Dorsolateral prefrontal cortex (tissue), 122 donors: ENCODE measurements at places on chromosomes 5 and 9. TPM values are rescaled to one million over a fixed set of nuclear protein-coding genes. Genes with fewer than 3 reads are reported as not detected.

DNA sequence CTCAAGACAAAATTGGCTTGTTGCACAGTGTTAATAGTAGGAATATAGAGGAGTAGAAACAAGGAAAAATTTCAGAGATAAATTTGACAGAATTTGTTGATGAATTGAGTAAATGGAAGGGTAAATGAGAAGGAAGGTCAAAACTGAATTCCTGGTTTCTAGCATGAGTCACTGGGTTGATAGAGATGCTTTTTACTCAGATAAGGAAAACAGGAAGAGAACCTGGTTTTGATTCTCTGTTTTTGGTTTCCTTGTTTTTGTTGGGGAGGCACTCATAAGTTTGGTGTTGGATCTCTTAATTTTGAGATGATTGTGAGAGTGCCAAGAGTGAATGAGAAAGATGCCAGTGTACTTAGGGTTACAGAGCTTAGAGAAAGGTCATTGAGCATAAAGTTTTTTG, 7.1 kb downstream of the LRRC70 start:
- no peak for DNase-seq

GRCh38 chr5:13627673-13628454, 316.6 kb downstream of the DNAH5 start:
- DNase-seq: no peak

- DNase-seq: no peak
Observed at GRCh38 chr5:25488119-25488518, 843.3 kb upstream of the CDH10 start.

HRH2 gene
- 24.9 TPM for total RNA-seq
